T-helper 2 cell (primary cell): ENCODE measurements at places on chromosomes 11 and 22.

GRCh38 chr11:13917264-13917663 is 45.3 kb upstream of the SPON1 start:
- no peak for DNase-seq

- no peak for DNase-seq
These were observed 15.9 kb downstream of the MRGPRG start for GRCh38 chr11:3202759-3203158.

- no peak for DNase-seq
These were observed 2.3 kb downstream of the GAL3ST1 start for GRCh38 chr22:30572210-30572609.

DNA sequence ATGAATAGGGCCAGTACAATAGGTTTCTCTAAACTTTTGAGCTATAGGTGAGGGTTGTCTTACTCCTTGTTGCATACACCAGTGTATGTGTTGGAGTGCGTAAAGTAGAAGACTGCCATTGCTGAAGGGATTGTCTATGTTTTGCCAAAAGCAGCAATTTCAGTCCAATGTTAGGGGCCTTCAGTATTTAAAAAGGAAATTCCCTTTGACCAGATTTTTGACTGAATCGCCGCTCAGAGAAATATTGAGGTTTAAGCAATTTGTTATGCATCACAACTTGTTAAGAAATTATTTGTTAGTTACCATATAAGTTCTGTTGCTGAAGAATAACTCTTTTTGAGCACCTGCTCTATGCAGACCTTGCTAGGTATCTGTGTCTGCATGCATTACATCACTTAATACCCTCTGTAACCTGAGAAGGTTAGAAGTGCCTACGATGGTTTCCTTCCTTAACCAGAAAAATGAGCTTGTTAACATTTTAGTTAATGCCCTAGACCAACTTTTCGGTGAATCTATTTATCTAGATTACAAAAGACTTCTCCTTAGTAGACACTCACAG is 33.9 kb downstream of the MMP20 start:
- DNase-seq: no peak

DNA sequence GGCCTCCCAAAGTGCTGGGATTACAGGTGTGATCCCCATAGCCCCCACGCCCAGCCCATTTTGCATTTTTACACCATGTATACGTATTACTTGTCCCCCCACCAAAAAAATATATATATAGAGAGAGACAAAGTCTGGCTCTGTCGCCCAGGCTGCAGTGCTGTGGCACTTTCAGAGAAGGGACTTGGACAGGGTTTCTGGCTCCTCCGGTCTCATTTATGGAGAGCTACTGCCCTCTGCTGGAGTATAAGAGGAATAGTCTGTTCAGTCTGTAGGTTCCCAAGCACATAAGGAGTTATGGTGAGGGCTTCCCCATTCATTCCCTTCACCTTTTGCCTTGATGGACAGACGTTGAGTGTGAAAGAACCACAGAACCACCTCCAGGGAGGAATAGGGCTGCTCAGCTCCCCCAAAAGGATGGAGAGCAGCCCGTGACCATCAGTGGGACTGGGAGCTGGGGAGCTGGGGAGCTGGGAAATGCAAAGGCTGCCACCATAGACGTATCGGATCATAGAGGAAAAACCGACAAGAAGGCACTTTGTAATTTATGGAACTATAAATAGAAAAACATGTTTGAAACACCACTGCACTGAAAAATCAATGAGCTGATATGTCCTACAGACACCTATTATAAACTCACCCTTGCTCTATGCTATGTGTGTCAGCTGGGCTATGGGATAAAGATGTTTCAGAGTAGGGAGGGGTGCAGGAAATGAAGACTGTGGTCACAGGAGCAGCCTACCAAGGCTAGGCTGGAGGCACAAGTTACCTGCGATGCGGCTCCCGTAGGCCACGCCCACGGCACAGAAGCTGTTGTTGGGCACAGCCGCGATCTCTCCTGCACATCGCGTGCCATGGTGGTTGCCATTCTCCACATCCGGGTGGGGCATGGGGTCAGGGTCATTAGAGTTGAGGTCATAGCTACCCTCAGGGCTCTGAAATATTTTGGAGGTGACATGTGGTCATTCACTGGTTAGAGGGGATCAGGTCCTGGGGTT is 5.2 kb downstream of the PCSK7 start:
- DNase-seq: peak; percentile 84

- DNase-seq: no peak
These were observed 28.9 kb downstream of the SIK2 start for GRCh38 chr11:111631024-111631665.

GRCh38 chr11:123055191-123055901 is 6.6 kb downstream of the HSPA8 start:
- no peak for DNase-seq

DNA sequence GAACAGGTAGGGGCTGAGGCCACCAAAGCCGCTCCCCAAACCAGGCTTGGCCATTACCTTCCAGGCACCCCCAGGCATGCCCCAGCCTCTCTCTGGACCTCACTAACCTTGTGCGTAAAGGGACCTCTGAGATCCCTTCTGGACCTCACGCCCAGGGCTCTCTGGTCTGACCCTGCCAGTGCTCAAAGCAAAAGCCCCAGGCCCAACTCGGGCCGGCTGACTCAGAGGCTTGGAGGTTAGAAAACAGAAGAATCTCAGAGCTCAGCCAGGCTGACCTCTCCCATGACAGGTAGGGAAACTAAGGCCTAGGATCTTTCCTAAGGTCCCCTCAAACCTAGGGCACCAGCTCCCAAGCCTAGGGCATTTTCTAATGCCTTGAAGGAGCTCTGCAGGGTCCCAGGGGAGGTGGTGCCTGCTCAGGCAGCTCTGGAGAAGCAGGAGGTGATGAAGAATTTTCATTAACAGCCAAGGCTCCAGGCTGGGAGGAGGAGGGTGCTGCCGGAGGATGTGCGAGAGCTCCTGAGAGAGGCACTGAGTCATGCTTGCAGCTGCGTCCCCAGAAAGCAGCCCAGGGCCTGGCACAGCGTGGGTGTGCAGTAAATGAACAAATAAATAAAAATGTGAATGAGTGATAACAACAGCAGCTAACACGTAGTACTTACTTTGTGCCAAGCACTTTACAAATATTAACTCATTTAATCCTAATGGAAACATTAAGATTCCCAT is 25.6 kb downstream of the ARRB1 start:
- peak; percentile 41 for DNase-seq

DNA sequence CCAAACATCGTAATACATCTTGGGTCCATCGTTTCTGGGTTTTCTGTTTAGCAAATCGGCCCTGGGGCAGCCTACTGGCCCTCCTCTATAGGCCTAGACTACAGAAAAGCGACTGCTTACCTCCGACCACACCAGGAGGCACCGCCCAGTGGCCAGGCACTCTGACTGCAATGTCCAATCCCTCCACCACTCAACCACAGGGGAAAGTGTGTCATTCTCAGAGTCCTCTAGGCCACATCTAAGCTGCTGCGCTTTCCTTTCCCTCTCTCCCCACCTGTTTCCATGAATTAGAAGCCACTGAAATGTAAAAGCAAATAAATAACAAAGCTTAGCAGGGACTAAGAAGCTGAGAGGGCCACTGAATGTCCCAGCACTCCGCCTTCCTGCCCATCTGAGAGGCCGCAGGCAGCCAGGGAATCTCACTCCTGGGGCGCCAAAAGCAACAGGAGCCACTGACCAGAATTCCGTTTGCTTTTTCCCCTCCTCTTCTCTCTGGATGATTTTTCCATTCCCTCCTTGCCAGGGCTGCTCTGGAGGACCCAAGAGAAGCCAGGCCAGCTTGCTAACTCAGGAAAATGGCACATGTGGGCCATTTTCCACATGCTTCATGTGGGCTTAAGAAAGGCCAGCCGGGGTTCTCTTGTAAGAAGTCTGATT is 50.1 kb upstream of the FLI1 start:
- DNase-seq: no peak

DNA sequence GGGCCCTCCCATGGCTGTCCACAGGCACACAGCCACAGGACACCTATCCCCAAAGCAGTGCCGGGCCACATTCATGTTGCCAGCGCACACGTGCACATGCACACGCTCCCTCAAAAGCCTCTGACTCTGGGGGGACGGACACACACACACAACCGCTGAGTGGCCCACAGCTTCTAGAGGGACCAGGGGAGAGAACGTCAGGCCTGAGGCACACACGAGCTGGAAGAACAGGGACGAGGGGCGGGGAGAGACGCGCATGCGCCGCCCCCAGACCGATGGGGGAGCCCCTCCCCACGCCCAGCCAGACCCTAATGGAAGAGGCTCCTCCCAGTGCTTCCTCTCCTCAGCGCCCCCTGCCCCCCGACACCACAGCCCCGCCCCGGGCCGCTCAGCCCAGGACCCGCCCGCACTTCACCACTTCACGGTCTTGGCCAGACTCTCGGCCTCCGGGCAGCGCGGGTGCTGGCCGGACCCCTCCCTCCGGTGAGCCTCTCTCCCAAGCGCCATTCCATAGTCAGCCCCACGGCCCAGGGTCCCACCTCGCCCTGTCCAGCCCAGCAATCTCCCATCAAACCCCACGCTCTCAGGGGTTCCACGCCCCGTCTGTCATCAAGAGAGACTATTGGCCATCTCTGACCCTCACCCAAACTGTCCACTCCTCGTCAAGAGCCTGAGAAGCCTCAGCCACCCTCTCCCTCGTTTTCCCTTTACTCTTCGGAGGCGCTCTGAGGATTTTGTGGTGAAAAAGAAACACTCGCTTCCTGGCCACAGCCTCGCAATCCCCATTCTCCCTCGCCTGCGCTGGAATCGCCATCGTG is 11.7 kb downstream of the NRXN2 start:
- no peak for DNase-seq

GRCh38 chr22:29328566-29329500 is 13.3 kb upstream of the RASL10A start:
- no peak for DNase-seq

GRCh38 chr11:44229098-44229497 is 80.8 kb downstream of the ALX4 start:
- DNase-seq: no peak

GRCh38 chr22:39318507-39319283 is 728 bp downstream of the RPL3 start:
- no peak for DNase-seq

GRCh38 chr11:46352063-46352841 is 5.0 kb downstream of the DGKZ start:
- peak; percentile 89 for DNase-seq

DNA sequence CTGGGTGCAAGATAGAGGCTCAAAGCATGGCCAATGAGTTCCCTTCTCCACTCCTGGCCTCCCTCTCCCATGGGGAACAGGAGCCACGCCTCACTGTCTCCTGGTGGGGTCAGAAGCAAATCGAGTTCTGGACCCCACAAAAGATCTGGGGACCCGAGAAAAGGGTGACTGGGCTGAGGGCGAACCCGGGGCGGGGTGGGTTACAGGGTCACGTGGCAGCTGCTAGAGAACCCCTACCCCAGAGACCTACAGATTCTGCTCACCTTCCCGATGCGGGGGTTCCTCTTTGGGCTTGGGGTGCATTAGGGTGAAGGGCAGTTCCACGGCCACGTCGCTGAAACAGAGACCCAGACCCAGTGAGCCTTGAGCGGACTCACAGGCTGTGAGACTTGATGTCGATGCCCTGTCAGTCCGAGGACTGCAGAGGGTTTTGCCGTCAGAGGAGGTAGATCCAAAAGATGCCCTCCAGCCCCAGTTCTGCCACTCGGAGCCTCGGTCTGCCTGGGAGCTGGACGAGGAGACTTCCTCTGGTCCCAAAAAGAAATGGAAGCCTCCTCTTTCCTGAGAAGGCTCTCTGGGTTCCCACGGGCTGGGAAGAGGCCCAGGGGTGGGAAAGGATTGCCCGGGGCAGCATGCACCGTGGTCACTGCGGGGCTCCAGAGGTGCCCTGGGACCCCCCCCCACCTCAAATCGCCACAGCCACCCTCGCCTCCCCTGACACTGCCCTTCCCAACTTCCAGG is 28.2 kb downstream of the TPBGL start:
- DNase-seq: no peak

DNA sequence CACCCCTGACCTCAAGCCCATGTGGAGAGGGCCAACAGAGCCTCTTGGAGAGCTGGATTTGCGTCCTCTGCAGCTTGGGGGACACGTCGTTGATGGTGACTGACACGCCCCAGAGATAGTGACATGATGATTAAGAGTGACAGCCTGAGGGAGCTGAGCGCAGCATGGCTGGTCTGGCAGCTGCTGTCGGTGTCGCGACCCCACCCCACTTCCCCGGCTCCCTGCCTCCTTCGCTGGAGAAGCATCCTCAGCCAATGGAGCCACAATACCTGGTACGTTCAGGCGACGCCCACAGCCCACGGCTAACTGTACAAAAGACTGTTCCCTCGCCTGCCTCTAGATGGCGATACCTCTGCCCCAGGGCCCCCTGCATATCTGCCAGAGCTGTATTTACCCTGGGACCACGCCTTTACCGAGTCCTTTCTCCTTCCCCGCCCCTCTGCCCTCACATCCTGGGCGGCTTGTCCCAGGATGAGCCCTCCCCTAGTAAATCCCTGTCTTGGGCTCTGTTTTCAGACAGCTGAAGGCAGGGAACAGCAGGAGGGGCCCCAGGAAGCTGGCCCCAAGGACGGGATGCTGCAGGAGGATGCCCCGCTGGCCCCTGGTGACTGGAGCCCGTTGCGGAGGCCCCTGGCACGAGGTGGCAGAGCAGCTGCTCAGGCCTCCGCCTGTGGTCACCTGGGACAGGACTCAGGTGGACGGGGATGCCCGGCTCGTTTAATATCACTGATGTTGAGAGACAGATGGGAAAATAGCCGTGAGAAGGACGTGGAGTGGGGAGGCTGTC is 90.6 kb downstream of the RPS6KA4 start:
- DNase-seq: peak; percentile 30

- no peak for DNase-seq
These were observed 70.6 kb downstream of the ADM start for GRCh38 chr11:10375280-10375971.

GRCh38 chr11:38718049-38718448 is 2120.0 kb upstream of the RAG2 start:
- no peak for DNase-seq

GRCh38 chr11:119382101-119382500 is 611 bp upstream of the USP2 start:
- no peak for DNase-seq

GRCh38 chr11:3952715-3953114 is 97.3 kb downstream of the STIM1 start:
- DNase-seq: no peak

- DNase-seq: no peak
These were observed 70.4 kb upstream of the FGF3 start for GRCh38 chr11:69889400-69890318.

GRCh38 chr11:128208329-128209137 is 378.8 kb downstream of the ETS1 start:
- no peak for DNase-seq

DNA sequence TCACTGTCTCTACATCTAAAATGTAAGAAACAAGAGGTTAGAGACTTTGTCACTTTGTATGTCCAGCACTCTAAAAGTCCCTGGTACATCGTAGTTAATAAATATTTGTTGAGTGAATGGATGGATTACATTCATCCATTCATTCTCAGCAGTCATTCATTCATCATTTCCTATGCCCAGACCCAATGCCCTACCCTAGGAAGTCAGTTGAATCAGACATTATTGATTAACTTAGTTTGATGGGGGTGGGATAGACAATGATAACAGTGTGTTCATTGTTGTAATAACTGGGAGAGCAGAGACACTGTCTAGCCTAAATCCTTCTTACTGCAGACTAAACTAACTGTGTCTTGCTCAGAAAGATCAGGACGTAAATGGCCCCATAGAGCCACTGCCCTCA is 1.2 kb upstream of the CENPM start:
- DNase-seq: no peak

- DNase-seq: no peak
These were observed 344.9 kb upstream of the B3GAT1 start for GRCh38 chr11:134756811-134757540.
